H7 (cell line): ENCODE measurements at places on chromosomes 3 and 15.

- no peak for DNase-seq
Observed at GRCh38 chr3:140068494-140069017, 133.6 kb downstream of the CLSTN2 start.

GRCh38 chr15:60704129-60704528, 225.2 kb upstream of the ICE2 start:
- peak; percentile 8 for DNase-seq

- no peak for DNase-seq
Observed at GRCh38 chr3:190306513-190307163, 15.6 kb downstream of the CLDN1 start.

DNA sequence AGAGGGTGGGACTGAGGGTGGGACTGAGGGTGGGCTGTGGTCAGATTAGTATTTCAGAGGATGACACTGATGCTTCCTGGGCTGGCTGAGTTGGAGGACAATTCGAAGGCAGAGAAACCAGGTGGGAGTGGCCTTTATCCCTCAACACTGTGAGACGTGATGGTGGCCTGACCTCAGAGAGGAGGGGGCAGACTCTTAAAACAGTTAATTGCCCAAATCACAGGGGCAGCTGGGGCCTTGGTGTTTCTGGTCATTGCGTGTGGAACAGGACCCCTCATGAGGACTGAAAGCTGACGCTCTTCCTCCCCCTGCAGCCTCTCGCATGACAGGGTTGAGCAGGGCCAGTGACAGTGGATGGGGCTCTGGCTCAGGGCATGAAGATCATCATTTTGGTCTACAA, 18.7 kb downstream of the DNASE1L3 start:
- DNase-seq, result no peak

GRCh38 chr15:55060836-55061235, 135.9 kb downstream of the RSL24D1 start:
- DNase-seq, result no peak

GRCh38 chr3:150220799-150221198, 187.3 kb upstream of the TSC22D2 start:
- peak; percentile 28 for DNase-seq

GRCh38 chr15:42955518-42955917, 34.9 kb upstream of the TTBK2 start:
- DNase-seq, result no peak

GRCh38 chr3:172228036-172228415, 188.6 kb downstream of the FNDC3B start:
- DNase-seq, result no peak

DNA sequence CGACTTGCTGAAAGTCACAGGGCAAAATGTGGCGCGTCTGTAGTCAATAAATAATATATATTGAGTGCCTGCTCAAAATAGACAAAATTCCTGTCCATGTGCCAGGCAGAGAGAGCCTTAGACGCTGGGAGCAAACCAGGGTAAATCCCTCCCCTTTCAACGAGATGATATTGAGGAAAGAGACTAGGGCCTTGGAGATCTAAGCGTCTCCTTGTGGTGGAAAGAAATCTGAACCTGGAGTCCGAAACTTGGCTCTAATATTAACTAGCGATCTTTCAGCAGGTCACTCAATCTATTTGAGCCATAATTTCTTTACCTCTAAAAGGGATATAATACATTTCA, 348 bp upstream of the DPP8 start:
- no peak for DNase-seq

- no peak for DNase-seq
Observed at GRCh38 chr3:150333477-150333876, 74.6 kb upstream of the TSC22D2 start.

- DNase-seq, result peak; percentile 48
Observed at GRCh38 chr15:54273928-54274327, 295.7 kb downstream of the UNC13C start.

DNA sequence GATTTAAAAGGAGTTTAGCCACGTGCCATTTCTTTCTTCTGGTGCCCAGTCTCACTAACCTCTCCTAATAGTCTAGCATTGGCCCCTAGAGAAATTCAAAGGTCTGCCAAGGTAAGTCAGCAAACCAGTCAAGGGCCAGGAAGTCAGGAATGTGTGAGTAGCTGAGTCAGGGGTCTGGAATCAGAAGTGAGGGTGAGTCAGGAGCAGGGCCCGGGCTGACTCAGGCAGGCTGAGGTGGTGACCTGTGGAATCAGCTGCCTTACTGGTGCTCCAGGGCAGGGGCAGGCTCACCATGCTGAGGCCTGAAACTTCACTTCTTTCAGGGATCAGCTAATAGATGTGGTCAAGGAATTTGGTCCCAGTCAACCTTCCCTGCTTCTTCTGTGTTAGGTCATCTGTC, 105.8 kb upstream of the MYZAP start:
- peak; percentile 47 for DNase-seq

- no peak for DNase-seq
Observed at GRCh38 chr3:8839607-8840325, 70.4 kb upstream of the OXTR start.

- DNase-seq, result no peak
Observed at GRCh38 chr15:52529341-52529924, 753 bp upstream of the MYO5A start.

- no peak for DNase-seq
Observed at GRCh38 chr3:190764231-190765134, 98.0 kb downstream of the GMNC start.

DNA sequence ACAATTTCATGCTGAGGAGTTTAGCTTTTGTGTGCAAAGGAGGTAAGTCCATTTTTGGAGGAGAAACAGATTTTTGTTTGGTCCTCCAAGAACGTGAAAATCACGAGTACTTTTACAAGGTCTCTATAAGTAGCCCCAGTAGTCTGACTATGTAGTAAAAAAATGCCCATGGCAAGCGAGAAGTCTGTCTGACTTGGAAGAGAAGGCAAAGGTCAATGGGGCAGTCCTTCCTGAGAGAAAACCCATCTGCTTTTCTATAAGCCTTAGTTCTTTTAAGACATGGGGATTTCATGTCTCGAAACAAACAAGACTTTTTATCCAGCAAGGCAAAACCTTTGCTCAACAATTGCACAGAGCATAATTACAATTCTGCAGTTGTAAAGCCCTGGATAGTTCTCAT, 183.2 kb downstream of the GAP43 start:
- no peak for DNase-seq

DNA sequence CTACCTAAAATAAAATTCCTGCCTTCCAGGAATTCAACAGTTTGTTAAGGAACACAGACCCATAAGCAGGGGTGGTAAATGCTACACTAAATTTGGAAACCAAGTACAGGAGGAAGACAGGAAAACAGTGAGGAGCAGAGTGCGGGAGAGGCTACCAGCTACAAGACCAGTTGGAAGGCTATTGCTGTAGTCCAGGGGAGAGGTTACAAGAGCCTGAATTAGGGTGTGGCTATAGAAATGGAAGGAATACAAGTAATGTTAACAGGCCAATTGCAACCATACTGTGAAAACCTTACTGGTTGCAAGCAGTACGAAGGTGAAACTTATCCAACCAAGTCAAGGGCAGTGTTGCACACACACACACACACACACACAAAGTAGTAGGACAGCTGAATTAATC, 880 bp upstream of the ARMC8 start:
- no peak for DNase-seq

DNA sequence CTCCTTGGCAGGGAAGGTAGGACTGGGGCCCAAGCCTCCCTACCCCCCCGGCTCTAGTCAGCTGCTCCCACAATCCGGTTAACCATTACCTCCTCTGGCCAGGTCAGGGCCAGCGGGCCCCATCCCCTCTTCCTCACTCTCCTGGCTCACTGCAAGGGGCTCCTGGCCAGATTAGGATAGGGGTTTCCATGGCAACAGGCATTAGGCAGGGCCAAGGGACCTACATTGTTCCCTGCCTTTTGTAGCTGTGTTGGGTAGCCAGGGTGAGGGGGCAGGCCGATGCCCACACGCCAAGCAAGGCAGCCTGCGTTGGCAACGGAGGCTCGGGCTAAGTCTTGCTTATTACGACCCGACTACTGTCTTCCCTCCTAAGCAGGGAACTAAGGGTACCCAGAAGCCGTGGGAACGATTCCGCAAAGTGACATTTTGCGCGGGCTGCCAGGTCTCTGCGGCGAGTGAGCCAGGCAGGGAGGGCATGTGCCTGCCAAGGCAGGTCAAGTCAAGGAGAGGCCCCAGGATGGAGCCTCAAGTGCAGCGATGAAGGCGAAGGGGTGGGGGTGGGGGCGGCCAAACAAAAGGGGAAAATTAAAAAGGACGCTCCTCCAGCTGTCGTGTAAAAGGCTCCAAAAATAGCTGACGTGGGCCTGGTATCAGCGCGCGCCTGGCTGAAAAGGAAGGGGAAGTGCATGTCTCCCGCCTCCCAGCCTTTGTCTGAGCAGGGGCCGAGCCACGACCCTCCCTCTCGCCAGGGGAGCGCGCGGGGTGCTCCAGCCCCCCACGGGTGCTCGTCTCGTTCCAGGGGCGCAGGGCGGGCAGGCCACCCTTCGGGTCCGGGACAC, 919 bp downstream of the IDH2 start:
- peak; percentile 88 for DNase-seq

GRCh38 chr3:4426782-4427344, 40.2 kb downstream of the SUMF1 start:
- no peak for DNase-seq

DNA sequence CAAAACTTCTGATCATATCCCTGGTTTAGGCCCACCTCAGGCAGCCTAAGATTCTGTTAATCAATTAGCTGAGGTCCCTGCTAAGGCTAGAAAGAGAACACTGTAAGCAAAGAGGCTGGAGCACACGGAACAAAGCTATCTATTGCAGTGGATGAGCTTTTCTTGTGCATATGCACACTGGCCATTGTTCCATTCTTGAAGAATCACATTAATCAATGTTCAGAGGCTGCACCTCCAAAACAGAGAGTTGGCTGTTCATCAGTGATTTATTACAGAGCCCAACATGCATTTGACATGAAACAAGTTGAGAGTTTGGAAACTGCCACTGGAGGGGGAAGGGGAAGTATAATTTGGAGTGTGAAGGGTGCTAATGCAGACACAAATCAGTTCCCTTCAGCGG, 873.0 kb downstream of the ROBO1 start:
- no peak for DNase-seq

DNA sequence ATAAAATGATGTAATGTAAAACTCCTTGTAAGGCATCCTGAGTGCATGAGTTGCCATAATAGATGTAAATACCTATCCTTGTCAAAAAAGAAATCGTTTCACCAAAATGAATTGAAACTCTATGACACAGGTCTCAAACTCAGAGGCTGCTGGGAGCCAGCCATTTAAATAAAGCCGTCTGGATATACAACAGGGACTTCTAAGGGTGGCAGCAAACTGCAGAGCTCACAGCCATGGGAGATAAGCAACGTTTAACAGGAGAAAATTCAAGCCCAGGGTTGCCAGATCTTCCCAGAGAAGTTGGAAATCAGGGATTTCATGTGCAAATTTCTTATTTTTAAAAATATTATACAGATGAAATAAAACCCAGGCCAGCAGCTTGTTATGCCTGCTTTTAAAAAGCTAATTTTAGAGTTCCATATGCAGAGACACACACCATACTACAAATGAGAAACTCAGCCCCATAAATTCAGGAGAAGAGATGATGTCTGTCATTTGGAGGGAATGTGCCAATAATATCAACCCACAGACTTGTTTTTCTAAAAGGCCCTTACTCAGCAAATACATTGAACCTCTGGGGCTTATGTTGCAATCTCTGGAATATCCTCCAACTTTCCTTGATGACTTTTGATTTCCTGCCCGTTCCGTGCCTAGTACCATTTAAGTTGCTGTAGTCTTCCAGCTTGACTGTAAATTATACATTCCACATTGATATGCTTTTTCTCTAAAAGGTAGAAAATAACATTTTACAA, 75.6 kb downstream of the AQP9 start:
- DNase-seq, result no peak

GRCh38 chr3:189842681-189843602, 211.8 kb downstream of the TP63 start:
- DNase-seq, result no peak

DNA sequence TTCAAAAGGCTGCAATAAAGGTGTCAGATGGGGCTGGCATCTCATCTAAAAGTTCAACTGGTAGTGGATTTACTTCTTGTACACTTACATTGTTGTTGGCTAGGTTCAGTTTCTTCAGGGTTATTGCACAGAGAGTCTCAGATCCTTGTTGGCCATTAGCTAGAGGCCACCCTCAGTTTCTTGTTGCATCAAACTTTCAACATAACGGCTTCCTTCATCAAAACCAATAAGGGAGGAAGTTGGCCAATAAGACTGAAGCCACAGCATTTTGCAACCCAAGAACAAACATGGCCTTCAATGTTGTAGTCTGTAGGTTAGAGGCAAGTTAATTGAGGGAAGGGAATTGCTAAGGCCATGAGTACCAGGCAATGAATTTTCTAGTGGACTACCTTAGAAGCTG, 218.0 kb downstream of the ZBBX start:
- no peak for DNase-seq

DNA sequence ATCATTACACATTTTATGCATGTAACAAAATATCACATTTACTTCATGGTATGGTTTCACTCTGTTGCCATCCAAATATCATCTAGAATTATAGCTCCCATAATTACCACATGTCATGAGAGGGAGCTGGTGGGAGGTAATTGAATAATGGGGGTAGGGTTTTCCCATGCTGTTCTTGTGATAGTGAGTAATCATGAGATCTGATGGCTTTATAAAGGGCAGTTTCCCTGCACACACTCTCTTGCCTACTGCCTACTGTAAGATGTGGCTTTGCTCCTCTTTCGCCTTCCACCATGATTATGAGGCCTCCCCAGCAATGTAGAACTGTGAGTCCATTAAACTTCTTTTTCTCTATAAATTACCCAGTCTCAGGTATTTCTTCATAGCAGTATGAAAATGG, 123.4 kb downstream of the SATB1 start:
- no peak for DNase-seq

DNA sequence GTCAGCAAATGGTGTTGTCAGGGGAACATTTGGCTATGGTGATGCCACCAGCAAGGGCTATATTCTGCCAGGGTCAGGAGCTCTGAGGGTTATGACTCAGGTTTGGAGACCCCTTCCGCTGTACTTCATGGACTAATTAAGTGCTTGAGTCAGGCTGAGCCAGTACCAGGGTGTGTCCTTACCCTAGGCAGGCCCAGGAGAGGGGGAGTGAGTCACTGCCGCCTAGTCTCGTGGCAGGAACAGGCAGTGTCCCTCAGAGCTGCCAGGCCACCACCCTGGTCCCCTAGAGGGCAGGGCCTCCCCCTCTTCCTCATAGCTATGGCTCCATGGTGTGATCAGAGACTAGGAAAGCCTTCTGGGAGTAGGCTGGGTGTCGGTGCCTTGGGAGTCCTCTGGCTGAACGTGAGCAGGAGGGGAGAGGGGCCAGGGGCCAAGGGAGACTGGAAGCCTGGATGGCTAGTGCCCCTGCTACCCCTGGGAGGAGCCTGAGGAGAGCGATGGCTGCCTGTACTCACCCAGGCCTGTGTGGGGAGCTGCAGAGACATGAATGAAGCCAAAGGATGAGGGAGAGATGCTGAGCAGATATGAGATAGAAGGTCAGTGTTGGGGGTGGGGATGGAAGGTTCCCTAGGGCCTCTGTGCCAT, 10.6 kb downstream of the MAPKAPK3 start:
- DNase-seq, result peak; percentile 87

GRCh38 chr3:177687291-177687690, 490.0 kb upstream of the TBL1XR1 start:
- DNase-seq, result no peak
